ENCODE measurements at places on chromosomes 7 and 10.

GRCh38 chr7:106111655-106112117, 426 bp downstream of the SYPL1 start:
- peak; percentile 72 for DNase-seq

GRCh38 chr10:81600185-81600584, 274.8 kb upstream of the NRG3 start:
- DNase-seq: no peak

- peak; percentile 5 for DNase-seq
Measured at GRCh38 chr7:152025937-152026890, 740 bp downstream of the GALNT11 start.

DNA sequence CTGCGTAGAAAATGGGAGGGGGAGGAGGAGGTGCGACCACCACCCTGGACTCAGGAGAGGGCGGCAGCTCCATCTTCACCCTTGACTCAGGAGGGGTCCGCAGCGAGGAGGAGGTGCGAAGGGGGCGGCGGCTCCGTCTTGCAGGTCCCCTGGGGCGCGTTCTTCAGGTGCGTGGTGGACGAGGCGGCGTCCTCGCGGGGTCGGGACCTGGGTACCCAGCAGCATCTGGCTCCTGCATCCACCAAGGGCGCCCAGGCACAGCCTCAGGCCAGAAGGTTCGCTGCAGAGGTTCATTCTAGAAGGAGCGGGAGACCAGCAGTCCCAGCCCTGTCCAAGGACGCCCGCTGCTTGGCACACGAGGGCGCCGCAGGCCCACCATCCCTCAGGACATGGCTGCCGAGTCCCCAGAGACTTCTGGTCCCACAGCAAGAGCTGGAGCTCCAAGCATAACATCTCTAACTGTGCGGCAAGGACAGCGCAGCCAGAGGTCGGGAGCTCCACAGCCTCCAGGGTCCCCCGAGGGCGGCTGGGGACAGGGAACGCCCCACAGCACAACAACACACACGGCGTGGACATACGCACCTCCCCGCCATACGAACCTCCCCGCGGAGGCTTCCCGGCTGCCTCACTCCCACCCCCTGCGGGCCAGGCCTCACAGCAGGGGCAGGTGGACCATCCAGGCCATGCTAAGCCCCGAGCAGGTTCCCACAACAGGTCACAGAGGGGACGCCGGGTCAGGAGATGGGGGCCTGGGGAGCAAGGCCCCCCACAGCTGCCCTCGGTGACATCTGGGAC, 16.8 kb upstream of the DPYSL4 start:
- DNase-seq: no peak

DNA sequence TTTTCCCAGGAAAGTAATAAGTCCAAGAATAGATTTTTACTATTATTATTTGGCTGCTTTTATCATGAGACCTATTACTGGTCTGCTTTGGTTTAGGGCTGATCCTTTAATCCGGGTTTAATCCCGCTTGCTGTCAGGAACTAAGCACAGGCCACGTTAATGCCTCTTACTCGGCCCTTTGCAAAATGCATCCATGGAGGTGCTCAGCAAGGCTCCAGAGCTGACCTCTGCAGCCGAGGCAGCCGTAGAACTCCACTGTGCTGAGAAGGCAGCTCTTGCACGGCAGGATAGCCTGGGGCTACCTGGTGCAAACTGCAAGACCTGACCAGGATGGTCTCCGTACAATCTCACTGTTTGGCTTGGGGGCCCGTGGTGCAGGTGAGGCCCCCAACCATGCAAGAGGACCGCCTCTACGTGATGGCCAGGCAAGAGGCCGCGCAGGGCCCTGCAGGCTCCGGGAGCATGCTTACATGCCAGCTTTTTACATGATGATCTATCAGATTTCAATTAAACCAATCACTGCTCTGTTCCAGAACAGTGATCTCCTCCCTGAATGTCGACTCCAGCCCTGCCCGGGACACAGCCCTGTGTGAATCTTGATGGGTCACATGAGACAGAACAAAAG, 10.4 kb upstream of the CALML3 start:
- DNase-seq: no peak

- no peak for DNase-seq
Measured at GRCh38 chr10:103458720-103459119, at the start of gene CALHM1. Gene CALHM1, minus strand, starts transcription at chr10:103458900. Its CDS starts 149 bp downstream, at chr10:103458751.

- DNase-seq: peak; percentile 48
Measured at GRCh38 chr7:105521027-105521716, 899 bp downstream of the PUS7 start.

GRCh38 chr10:110355141-110355831, 50.6 kb upstream of the SMNDC1 start:
- no peak for DNase-seq

- no peak for DNase-seq
Measured at GRCh38 chr10:113764582-113764981, 13.1 kb downstream of the PLEKHS1 start.

GRCh38 chr7:285731-286130, 4.2 kb upstream of the FOXL3 start:
- no peak for DNase-seq

GRCh38 chr7:41164440-41164839, 538.5 kb downstream of the INHBA start:
- DNase-seq: no peak

DNA sequence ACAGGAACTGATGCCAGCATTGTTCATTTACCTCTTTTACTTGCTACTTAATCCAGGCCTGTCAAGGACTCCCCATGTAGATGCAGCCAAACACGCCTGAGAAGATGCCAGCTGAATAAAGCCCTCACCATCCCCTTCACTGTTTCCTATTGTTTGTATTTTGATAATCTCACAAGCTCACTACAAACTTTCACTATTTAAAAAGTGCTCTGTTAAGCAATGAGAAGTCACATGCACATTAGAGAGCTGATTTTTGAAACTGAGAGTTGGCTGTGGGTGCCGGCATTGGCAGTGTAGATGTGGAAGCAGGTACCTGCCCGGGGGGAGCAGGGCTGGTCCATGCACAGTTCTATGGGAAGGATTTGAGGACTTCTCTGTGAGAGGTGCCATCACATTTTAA, 169.8 kb upstream of the GRB10 start:
- no peak for DNase-seq

DNA sequence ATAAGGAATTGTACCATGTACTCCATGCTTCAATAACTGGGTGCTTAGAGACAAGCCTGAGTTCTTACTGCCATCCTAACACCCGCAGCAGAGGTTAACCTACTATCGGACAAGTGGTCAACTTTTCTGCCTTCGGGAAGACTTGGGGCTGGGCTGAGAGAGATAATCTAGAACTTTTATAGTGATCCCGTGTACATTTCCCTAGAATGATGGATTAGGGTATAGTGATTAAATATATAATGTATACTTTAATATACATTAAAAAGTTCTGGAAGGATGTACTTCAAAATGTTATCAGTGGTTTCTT, 12.2 kb upstream of the HNRNPF start:
- no peak for DNase-seq

DNA sequence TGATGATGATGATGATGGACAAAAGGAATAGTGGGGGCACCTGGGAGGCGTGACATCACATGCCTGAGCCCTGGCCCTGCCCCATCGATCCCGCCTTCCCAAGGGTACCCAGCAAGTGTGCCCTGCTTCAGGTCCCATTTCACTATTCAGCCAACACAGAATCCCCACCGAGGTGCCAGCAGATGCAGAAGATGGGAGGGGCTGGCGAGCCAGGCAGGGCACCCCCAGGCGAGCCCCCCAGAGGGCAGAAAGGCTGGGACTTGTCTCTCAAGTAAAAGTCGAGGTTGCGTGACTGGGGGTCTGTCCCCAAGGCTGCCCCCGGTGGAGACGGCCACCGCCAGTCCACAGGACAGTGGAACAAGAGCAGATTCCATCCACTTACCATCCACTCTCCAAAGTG, 57.5 kb downstream of the INSIG1 start:
- DNase-seq: no peak

DNA sequence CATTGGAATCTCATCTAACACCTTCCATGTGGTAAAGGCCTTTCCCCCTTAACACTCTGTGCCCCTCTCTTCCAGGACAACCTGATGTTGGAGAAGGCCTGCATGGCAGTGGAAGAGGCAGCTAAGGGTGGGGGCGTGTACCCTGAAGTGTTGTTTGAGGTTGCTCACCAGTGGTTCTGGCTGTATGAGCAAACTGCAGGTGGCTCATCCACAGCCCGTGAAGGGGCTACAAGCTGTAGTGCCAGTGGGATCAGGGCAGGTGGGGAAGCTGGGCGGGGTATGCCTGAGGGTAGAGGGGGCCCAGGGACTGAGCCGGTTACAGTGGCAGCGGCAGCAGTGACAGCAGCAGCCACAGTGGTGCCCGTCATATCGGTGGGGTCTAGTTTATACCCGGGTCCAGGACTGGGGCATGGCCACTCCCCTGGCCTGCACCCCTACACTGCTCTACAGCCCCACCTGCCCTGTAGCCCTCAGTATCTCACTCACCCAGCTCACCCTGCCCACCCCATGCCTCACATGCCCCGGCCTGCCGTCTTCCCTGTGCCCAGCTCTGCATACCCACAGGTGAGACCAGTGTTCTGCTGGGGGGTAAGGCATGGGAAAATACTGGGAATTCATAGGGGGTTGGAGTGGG, 12.4 kb downstream of the NDST2 start:
- DNase-seq: no peak

DNA sequence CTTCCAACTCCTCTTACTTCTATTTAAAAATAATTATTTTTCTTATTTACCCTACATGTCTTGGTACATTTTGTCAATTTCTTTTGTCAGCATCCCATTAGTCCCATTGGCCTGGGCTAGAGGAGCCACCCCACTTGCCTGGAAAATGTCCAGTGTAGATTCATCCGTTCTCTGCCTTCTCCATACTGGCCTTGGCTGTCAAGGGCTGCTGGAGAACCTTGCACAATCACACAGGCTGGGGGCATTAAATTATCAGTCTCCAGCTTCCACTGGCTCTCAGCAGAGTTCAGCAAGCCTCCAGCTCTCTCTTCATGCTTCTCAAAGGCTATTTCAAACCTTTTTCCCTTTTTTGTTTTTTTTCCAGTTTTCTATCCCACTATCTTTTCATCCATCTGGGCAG, 13.8 kb upstream of the ZCCHC24 start:
- peak; percentile 50 for DNase-seq

- DNase-seq: peak; percentile 98
Measured at GRCh38 chr10:74150990-74151878, at the start of gene ADK. Gene ADK, plus strand, starts transcription at chr10:74151221. Its CDS starts 58 bp downstream, at chr10:74151279.

- peak; percentile 72 for DNase-seq
Measured at GRCh38 chr10:51425431-51425830, 274.0 kb downstream of the CSTF2T start.

DNA sequence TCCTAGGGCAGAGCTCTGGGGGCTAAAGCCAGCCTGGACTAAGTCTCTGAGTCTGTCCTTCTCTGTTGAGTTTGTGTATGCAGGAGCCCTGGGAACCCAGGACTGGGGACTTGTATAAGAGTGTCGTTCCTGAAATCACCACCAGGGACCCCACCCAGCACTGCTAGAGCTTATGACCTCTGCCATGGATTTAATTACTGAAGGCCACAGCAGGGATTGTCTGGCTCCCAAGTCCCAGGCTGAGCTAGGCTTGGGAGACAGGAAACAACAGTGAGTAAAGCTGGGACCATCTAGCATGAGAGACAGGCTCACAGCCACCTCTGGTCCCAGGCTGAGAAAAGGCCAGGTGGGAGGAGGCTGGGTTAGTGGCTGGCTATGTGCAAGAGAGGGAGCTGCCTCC, 1.4 kb upstream of the TSPAN15 start:
- peak; percentile 16 for DNase-seq

GRCh38 chr7:48628793-48629349, 295.5 kb upstream of the CDC14C start:
- DNase-seq: no peak

- no peak for DNase-seq
Measured at GRCh38 chr7:4809091-4809591, 33.7 kb downstream of the AP5Z1 start.

GRCh38 chr10:50398381-50398780, 147.1 kb upstream of the ASAH2 start:
- DNase-seq: peak; percentile 63

GRCh38 chr7:30181211-30181610, 46.4 kb downstream of the MTURN start:
- no peak for DNase-seq

DNA sequence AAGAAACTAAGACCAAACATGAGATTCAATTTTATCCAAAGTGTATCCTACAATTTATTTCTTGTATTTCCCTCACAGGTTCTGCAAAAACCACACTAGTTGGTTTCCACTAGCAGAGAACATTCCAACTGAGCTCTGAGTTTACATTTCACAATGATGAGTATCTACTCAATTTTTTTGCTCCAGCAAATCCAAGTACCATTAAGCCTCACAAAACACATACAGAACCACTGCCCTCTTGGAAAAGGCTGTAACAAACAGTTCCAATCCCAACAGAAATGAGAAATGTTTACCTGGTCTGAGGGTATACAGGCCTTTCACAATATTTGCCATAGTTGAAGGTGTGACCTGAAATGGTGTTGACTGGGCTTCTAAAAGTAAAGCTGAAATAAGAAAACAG, 59.9 kb downstream of the CACUL1 start:
- DNase-seq: peak; percentile 32

GRCh38 chr7:74568658-74569057, 88.9 kb upstream of the GTF2I start:
- DNase-seq: no peak

- no peak for DNase-seq
Measured at GRCh38 chr7:76047305-76047810, 442 bp downstream of the STYXL1 start.

DNA sequence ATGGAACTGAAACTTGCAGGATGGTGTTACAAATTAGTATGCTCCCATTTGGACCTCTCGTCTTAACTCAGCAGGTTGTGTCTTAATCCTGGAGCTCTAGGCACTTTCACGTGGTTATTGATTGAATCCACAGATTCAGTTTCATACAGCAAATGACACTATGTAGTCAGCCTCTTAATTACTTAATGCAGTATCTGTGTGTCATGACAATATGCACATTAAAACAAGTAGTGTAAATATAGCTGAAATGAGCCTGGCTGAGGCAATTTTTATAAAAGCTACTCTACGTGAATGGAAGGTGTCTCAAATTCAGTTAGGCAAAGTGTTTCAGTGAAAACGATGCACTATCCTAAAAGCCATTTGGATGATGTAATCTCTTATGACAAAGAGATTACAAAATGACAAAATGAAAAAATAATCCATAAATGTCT, 86.8 kb downstream of the CD36 start:
- no peak for DNase-seq

- no peak for DNase-seq
Measured at GRCh38 chr7:338295-339061, 48.5 kb downstream of the FOXL3 start.

- DNase-seq: peak; percentile 23
Measured at GRCh38 chr10:44804661-44805060, 106.5 kb upstream of the TMEM72 start.
